Omental fat pad (tissue), 4 donors: ENCODE measurements at places on chromosomes 4 and X.

DNA sequence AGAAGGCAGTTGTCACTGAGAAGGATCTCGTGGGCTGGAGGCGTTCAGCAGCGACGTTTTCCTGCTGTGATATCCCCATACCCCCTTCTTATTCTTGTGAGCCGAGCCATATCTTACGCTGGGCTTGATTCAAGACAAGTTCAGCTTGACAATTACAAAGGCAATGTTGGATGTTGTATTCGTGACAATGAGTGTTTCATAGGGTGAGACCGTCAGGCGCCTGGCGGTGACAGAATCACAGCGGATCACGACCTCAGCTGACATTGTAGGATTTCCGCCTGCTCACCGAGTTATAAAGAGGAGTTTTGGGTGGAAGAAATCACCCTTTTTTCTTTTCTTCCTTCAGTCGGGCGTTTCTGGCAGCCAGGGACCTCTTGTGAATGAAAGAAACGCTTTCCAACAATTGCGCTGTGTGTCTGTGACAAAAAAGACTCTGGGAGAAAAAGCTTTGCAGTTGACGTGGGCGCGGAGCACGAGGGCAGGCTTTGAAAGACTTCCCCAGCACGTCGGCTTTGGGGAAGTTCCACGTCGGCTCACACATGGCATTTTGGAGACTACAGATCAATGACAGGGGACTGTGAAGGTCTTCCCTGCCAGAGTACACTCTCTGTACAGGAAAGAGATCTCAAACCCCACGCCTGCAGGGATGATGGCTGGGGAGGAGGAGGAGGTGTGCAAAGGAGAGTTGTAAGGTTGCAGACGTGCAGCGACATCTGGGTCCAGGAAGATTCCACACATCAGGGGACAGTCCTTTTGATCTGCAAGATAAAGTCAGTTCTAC lies 135.4 kb downstream of the CRLF2 start:
- DNase-seq, result no peak

DNA sequence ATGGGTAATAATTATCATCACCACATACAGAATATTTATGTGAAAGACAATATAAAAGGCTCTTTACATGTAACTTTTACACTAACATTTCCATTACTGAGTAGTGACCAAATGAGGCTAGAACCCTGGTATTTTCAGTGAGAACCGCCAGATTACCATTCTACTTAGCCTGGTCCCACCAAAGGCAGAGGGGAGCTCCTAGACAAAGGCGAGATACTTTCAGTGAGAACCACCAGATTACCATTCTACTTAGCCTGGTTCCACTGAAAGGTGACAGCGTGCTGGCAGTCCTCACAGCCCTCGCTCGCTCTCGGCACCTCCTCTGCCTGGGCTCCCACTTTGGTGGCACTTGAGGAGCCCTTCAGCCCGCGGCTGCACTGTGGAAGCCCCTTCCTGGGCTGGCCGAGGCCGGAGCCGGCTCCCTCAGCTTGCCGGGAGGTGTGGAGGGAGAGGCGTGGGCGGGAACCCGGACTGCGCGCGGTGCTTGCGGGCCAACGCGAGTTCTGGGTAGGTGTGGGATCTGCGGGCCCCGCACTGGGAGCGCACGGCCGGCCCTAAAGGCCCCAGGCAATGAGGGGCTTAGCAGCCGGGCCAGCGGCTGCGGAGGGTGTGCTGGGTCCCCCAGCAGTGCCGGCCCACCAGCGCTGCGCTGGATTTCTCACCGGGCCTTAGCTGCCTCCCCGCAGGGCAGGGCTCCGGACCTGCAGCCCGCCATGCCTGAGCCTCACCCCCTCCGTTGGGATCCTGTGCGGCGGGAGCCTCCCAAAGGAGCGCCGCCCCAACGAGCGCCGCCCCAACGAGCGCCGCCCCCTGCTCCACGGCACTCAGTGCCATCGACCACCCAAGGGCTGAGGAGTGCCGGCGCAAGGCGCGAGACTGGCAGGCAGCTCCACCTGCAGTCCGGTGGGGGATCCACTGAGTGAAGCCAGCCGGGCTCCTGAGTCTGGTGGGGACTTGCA lies 1276.1 kb downstream of the PCDH7 start:
- DNase-seq, result no peak

DNA sequence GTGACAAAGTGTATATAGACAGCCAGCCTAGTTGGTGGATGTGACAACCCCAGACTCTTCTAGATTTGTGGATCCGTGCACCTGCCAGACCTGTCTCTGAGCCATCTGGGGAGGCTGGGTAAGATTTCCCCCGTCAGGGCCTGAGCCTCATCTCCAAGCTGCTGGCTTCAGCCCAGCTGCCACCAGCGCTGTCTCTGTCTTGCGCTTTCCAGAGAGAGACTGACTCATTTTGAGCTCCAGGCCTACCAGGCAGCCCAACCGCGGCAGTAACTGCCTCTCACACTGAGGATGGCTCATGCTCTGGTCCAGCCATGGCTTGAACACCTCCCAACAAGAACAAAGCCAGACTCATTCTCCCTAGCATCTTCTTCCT lies 26.4 kb downstream of the NOP14 start:
- DNase-seq, result no peak

DNA sequence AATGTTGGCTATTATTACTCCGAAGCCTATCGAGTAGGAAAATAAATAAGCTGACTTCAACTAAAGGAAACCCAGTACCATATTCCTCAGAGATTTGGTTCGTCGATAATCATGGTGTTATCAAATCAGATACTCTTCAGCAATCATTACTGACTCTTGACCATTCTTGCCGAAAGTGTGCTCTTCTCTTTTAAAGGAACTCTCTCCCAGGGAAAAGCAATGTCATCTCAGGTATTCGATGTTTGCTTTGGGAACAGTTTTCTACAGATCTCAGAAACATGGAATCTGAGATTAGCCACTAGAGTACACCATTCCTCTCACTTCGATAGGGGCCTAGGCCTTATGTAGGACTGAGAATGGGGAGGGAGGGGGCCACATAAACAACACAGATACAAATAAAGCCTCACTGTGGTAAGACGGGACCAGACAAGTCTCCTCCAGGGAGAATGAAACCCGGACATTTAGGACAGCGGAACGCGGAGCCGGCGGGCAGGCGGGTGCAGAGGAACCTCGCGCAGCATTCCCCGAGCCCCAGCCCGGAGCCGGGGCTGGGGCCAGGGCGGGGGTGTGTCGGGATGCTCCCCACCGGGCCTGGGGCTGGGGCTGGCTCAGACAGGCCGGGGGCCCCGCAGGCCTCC lies 581 bp downstream of the DNAJB14 start:
- DNase-seq, result no peak

GRCh38 chrX:118493653-118494297 lies 1.8 kb upstream of the DOCK11 start:
- no peak for DNase-seq
